ENCODE measurements at places on chromosomes 2 and 18.

DNA sequence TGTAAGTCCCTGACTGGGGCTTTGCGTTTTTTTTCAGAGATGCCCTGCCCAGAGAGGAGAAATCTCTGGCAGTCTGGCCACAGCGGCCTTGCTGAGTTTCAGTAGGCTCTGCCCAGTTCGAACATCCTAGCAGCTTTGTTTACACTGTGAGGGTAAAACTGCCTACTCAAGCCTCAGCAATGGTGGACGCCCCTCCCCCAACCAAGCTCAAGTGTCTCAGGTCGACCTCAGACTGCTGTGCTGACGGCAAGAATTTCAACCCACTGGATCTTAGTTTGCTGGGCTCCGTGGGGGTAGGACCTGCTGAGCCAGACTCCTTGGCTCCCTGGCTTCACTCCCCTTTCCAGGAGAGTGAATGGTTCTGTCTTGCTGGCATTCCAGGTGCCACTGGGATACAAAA is 31.7 kb downstream of the L3MBTL4 start:
- no peak for DNase-seq

DNA sequence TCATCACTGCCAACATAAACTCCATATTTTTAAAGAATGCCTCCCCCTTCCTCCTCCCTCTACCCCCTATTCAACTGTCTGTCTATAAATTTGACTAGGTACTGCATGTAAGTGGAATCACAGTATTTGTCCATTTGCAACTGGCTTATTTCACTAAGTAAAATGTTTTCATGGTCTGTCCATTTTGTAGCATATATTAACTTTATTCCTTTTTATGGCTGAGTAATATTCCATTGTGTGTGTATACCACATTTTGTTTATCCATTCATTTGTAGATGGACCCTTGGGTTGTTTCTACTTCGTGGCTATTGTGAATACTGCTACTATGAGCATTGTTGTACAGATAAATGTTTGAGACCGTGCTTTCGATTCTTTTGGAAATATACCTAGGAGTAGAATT is 10.7 kb downstream of the SEH1L start:
- no peak for DNase-seq

DNA sequence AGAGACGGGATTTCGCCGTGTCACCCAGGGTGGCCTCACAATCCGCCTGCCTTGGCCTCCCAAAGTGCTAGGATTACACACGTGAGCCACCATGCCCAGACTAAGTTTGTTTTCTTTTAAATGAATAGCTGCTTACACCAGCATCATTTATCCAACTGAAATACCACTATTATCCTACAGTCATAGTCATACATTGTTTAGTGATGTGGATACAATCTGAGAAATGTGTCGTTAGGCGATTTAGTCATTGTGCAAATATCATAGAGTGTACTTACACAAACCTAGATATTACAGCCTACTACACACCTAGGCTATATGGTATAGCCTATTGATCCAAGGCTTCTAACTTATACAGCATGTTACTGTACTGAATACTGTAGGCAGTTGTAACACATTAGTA is 10.3 kb downstream of the ZC3H15 start:
- DNase-seq: peak; percentile 70

DNA sequence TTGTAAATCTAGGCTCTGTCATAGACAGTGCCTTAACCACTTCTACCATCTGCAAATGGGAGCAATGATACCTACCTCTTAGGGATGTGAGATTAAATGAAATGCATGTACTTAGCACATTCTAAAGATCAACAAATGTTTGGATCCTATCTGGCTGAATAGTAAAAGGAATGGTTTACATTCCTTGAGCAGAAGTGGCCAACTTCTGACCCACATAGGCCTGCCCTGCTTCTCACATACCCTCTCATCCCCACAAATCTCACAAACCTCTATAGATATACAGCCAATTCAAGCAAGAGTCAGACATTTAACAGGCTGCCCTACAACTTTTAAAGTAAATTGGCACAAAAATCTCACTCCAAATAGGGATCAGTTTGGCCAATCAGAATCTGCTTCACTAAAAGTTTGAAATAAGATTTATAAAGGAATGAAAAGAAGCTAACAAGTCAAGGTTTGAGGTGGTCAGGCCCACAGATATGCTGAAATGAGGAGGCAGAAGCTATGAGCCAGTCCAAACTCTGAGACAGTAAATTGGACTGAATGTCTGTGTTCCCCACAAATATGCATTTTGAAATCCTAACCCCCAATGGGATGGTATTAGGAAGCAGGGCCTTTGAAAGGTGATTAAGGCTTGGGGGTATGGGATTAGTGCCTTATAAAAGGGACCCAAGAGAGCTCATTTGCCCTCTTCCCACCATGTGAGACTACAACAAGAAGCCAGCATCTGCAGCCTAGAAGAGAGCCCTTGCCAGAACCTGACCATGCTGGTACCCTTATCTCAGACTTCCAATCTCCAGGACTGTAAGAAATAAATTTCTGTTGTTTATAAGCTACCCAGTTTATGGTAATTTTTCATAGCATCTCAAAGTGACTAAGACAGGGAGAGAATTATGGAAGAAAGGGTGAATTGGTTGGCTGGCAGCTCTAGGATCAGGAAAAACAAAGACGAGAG is 227.8 kb upstream of the RBMS1 start:
- no peak for DNase-seq

- DNase-seq: no peak
Observed at GRCh38 chr2:110216803-110217202, 4.5 kb upstream of the MTLN start.

DNA sequence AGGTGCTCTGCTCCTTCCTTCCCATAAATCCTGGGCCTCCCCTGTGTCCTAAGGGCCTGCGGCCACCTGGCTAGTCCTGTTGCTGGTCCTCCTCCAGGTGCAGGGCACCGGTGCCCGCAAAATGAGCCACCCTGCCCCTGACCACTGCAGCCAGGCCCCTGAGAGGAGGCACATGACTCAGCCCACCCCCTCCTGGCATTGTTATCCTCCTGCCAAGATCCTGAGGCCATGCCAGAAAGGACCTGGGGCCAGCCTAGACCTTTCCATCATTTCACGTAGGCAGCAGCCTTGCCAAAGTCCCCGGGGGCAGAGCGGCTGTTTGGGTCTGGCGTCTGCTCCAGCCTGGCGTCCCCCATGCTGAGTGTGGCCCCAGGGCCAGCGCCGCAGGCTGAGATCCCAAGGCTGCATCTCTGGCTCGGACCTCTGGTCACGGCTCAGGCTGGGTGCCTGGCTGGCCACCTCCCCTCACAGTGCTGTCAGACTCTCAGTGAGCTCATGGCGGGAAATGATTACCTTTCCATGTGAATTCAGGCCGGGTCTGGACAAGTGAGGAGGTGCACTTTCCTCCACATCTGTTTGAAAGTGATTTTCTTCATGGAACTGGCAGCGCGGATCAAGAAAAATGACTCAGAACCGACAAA is 81.0 kb downstream of the NDUFA10 start:
- DNase-seq: no peak
